Aortic smooth muscle cell (primary cell): ENCODE measurements at places on chromosomes 13 and 19. TPM values are rescaled to one million over a fixed set of nuclear protein-coding genes. Genes with fewer than 3 reads are reported as not detected.

CEACAM1 gene
- under 0.01 and 0.31 TPM in 2 replicates for total RNA-seq

FBXO17 gene
- 11.0 and 15.3 TPM in 2 replicates for total RNA-seq

PRODH2 gene
- total RNA-seq = not detected in 2 replicates

CACNA1A gene
- total RNA-seq = 3.5 and 10.6 TPM in 2 replicates

KIR2DL3 gene
- total RNA-seq = not detected in 2 replicates

TLE2 gene
- 3.2 and 4.6 TPM in 2 replicates for total RNA-seq

DCAF15 gene
- total RNA-seq = 7.5 and 8.6 TPM in 2 replicates

IGSF23 gene
- not detected in 2 replicates for total RNA-seq

RGL3 gene
- total RNA-seq = 3.7 and 4.2 TPM in 2 replicates

NTF4 gene
- total RNA-seq = not detected in 2 replicates

ACP5 gene
- 0.40 and 0.44 TPM in 2 replicates for total RNA-seq

RGS9BP gene
- 0.26 and 0.31 TPM in 2 replicates for total RNA-seq

KLF1 gene
- not detected in 2 replicates for total RNA-seq

GARIN5A gene
- total RNA-seq = 0.26 TPM in 1 of 2 replicates, not detected in the other
